Activated CD4-positive, alpha-beta T cell treated with anti-CD3 and anti-CD28 coated beads for 48 hours (primary cell): ENCODE measurements at places on chromosomes 4 and X.

GRCh38 chrX:129876771-129877305, 29.1 kb upstream of the UTP14A start:
- DNase-seq, result no peak

GRCh38 chr4:76539979-76540378, 105.0 kb downstream of the SHROOM3 start:
- no peak for DNase-seq

DNA sequence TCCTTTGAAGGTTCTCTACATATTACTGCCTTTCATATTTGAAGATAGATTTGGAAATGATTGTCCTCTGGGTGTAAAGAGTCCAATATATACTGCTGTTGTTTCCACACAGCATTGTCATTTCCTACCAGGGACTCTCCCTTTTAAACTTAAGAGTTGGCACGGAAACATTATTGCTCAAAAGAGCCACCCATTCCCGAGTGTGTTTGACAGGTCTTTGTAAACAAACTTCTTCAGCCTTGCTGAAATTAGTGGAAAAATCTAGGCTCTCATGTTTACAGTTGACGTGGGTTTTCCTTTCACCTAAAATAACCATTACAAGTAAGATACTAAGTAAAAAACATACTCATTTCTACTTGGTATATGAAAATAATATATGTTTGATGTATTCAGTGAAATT, 111.4 kb upstream of the LIMCH1 start:
- no peak for DNase-seq

- no peak for DNase-seq
These were observed 95.8 kb downstream of the MGST2 start for GRCh38 chr4:139761461-139761860.

DNA sequence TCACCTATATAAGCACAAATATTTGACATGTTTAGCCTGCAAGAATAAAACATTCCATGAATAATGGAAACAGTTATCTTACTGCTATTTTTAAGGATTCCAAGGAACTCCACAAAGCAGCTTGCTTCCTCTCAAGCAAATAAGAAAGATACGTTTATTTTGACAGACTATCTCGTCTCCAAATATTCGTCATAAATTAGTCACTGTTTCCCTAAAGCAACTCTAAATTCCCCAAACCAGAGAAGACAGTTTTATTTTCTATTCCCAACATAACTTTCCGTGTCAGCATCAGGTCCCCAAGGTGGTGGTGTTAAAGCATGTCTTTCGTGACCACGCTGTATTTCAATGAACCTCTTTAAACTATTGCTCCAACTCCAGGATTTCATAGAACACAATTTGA, 24.3 kb upstream of the DKK2 start:
- DNase-seq, result no peak

DNA sequence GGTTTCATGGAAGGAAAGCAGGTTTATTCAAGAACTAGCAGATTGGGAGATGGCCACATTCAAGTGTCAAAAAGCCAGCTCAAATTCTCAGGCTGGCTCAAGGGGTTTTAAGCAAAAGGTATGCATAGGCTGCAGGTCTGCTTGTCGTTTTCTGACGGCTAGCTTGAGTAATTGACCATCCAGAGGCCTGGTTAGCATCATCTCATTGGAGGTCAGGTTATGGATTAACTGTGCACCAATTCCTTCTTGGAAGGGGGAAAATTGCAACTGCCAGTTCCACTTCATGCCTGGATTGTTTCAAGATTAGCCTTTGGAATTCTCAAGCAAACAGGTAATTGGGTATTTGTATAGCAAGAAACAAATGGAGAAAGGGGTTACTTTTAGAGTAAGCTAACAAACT, 62.1 kb downstream of the FUNDC1 start:
- no peak for DNase-seq

GRCh38 chrX:81202943-81203342, 1.0 kb downstream of the SH3BGRL start:
- DNase-seq, result no peak

- peak; percentile 80 for DNase-seq
These were observed 30.7 kb downstream of the MSN start for GRCh38 chrX:65697915-65698796.

GRCh38 chr4:47017494-47017893, 13.9 kb upstream of the GABRB1 start:
- no peak for DNase-seq

DNA sequence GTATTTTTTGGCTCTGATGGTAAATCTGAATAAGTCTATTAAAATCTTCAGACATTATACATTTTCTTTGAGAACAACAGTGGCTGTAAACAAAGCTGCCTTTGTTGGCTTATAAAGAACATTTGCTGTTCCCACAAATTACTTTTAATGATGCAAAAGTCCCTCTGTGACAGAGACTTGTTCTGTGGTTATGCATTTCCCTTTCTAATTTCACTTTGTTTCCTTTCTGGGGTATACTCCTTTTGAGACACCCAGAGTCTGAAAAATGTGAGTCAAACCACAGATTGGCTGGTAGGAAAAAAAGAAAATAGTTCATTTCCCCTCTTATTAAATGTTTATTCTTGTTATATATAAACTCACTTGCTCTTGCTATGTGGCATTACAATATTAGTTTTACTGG, 402.4 kb downstream of the PACRGL start:
- no peak for DNase-seq

GRCh38 chr4:95507561-95507960, 41.2 kb downstream of the UNC5C start:
- no peak for DNase-seq

DNA sequence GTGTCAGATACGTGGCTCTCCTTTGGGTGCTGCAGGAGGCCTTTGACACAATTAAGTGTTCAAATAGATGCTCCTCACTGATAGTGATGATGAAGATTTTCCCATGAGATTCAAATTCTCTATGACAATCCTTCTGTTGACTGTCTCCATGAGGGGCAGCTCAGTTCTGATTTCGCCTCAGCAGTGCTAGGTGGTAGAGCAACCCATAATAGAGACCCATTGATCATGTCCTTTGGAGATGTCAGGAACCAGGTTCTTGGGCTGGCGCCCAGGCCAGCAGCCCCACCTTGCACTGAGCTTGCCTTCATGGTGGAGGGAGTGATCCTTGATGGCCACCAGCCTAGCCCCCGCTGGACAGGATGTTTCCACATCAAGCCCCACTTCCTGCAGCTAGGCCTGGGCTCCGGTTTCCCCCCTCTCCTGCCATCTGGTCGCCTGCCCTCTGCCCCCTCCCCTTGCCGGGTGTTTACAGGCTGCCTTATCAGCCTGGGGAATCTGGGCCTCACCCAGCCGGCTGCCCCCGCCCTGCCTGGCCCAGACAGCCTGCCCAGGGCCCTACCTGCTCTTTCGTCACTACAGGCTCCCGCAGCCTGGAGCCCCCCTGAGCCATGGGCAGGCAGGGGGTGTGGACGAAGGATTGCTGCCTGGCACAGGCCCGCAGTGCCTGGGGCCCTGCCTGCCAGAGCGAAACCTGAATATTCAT, 12.6 kb downstream of the ELF4 start:
- no peak for DNase-seq

- DNase-seq, result peak; percentile 21
These were observed 49.9 kb downstream of the IL15 start for GRCh38 chr4:141686146-141686775.

- DNase-seq, result no peak
These were observed 54.8 kb downstream of the C4orf51 start for GRCh38 chr4:145734576-145735346.

- DNase-seq, result peak; percentile 75
These were observed 10.3 kb downstream of the CYP4V2 start for GRCh38 chr4:186201535-186202230.

DNA sequence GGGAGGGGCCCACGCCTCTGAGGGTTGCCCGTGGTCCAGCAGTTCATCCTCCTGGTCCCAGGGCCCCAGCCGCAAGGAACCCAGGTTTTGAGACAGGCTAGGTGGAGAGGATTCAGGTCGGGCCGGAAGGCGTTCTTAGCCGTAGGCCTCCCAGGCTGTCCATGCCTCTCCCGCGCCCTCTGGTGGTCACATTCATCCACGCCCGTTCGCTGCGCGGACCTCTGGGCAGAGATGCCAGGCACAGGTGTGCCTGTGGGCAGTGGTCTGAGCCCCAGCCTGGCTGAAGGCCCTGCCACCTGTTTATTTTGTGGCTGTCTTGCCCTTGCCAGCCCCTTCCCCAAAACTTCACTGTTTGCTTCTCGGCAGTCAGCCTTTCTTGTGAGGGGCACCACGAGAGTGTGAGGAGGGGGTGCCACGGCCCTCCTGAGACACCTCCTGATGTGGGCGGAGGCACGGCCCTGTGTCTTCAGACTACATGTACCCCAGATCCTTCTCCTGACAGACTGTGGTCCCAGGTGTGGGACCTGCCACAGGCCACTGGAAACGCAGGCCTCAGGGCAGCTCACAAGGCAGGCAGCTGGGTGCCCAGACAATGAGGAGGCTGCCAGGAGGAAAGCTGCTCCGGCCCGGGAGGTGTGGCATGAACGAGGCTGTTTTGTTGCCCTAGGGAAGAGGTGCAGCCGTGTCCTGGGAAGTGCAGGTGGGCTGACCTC, 5.0 kb downstream of the UVSSA start:
- DNase-seq, result peak; percentile 94

GRCh38 chr4:147134536-147135210, 189.0 kb upstream of the TTC29 start:
- DNase-seq, result no peak

- no peak for DNase-seq
These were observed 775 bp downstream of the AMOT start for GRCh38 chrX:112839856-112840255.

GRCh38 chr4:13541720-13542576, 2.4 kb downstream of the NKX3-2 start:
- DNase-seq, result peak; percentile 52

DNA sequence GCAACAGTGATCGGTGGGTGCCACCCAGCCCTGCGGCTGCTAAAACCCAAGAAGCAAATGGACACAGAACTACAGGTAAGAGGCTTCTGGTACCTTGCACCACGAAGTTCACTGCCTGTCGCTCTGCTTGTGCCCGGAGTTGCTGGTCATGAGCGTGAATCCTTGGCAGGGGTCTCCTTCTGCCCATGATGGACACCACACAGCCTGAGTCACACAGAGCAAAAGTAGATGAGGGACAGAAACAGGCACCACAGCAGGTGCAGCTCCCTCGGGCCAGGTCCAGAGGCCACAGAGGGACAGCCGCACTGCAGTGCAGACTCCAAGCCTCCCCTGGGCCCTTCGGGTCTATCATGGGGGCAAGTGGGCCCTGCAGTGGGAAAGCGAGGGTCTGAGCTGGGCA, 22.4 kb downstream of the NAT8L start:
- no peak for DNase-seq

DNA sequence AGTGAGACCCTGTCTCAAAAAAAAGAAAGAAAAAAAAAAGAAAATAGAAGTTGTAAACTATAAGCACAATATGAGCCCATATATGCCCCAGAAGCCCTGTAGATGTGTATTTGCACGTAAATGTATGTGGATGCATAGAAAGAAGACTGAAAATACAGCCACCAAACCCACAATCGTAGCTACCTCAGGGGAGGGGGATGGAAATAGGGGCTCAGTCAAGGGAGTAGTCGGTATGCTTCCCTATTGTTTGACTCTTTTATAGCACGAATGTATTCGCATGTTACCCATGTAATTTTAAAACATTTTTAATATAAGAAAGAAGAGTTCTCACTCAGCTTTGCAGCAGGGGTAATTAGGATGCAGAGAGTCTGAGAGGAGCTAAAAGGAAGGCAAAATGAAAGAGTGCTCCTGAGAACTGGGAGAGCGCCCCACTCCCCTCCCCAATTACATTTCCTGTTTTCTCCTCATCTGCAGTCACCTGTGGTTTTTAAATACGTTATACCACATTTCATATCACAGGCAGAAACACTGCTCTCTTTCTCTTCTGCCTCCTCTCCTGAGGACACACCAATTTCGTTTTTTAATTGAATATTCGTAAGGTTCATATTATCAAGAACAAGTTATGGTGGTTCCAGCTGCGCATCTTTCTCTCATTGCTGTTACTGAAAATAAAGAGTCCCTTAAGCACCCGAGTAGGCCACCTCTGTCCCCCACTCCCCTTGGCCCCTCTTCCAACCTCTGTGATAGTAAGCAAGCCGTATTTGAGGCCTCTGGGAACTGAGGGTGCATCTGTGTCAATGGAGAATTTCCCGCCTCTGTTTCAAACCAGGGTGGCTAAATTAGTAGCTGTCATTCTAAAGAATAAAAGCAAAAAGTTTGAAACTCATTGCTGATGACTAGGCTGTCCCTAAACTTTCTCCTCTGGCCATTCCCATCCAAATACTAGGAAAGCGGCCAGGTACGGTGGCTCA, 10.7 kb downstream of the SEPTIN6 start:
- no peak for DNase-seq

- DNase-seq, result no peak
These were observed 180.8 kb downstream of the VEGFC start for GRCh38 chr4:176611951-176612350.

DNA sequence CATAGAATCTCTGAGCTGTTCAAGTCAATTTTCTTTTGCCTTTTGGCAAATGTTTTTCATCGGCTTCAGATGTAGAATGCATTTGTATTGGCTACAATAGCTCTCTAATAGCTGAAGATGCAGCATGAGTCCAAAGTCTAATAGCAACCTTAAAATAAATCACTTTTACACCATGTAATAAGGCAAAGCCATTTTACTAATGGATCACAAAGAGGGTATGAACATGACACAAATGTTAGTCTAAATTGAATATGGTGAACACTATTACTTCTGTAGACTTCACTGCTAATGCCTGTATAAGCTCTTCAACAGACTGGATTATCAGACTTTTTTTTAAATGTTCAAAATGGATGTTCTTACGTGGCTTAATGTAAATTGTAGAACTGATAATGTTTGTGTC, 645.3 kb downstream of the TLL1 start:
- no peak for DNase-seq

- no peak for DNase-seq
These were observed 185.6 kb upstream of the GALNT7 start for GRCh38 chr4:172983014-172983413.

DNA sequence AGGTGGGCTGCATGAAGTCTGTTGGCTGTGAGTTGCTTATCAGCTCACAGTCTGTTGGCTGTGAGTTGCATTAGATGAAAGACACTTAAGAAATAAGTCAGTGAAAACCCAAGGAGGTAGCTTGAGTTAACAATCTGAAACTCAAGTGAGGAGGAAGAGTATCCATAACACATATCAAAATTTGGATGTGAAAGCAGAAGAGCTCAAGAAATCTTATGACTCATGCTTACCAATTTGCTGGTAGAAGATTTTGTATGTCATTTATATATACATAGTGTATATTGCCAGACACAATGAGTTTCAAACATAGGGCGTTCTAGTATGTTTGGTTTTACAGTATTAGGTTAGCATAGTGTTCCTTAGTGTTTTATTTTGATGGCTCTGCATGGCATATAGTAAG, 107.4 kb downstream of the DDIT4L start:
- DNase-seq, result no peak

- no peak for DNase-seq
These were observed 35.5 kb upstream of the LAMP2 start for GRCh38 chrX:120504569-120504968.
